Uterus (tissue), 4 donors: ENCODE measurements at places on chromosomes 12 and 14. TPM values are rescaled to one million over a fixed set of nuclear protein-coding genes. Genes with fewer than 3 reads are reported as not detected.

The AQP2 gene
- total RNA-seq = not detected

DNA sequence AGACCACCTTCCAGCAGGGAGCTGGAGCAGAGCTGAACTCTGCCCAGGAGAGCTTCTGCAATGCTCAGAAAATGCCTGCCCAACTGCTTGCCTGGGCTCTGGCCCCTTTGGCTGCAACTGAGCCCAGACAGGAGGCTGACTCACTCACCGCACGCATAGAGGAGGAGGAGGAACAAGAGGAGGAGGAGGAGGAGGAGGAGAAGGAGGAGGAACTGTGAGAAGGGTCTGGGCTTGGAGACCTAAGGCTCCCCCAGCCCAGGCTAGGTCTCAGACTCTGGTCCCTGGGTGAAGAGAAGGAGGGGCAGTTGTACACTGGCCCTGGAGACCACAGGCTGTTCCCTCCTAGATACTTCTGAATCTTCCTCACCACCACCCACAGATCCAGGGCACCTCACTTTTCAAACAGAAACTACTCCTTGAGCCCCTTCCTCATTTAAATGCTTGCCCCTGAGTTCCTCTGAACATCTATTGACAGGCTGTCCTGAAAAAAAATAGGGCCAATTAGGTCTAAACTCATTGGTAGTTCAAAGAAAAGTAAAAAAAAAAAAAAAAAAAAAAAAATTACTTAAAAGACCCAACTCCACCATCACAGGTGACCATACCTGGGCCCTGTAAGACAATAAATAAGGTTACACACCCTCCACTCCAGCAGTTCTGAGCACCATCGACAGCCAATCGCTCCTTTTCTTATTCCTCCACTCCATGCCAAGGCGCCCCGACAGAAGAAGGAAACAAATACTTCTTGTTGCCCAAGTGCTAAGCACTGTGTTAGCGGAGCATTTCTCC is 674 bp downstream of the VDR start:
- DNase-seq = peak; percentile 57

DNA sequence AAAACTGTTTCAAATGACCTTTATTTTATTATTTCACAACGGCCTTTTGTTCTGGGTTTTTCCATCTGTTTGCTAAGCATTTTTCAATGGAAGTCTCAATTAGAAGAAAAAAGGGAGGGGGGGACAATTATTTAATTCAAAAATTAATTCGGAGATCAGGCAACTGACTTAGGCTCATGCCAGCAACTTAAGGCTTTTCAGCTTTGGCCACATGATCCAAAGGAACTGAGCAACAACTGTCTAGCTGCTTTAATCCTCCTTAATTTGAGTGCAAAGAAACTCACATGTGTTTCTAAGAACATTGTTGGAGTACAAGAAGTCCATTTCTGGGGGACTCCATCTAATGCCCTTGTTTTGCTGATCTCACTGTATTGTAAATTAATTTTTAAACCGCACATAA is 188.0 kb downstream of the EXOC5 start:
- no peak for DNase-seq

- no peak for DNase-seq
These were observed 9.0 kb downstream of the DYNC1H1 start for GRCh38 chr14:101973356-101973755.

DNA sequence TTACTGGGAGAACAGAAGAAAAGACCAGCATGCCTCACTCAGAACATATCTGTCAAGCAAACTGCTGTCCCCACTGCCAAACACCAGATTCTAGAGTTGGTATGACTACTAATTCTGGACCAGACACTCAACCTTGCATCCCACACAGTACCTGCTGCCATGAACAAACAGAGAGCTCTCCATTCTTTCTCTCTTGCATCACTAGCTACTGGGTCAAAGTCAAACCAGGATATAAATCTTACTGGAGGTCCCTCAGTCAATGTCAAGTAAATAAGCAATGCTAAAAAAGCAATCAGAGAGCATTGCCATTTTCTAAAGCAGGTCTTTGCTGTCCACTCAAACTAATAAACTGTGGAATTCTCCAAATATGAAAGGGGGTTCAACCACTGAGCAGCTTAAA is 452.4 kb upstream of the SEL1L start:
- no peak for DNase-seq

DNA sequence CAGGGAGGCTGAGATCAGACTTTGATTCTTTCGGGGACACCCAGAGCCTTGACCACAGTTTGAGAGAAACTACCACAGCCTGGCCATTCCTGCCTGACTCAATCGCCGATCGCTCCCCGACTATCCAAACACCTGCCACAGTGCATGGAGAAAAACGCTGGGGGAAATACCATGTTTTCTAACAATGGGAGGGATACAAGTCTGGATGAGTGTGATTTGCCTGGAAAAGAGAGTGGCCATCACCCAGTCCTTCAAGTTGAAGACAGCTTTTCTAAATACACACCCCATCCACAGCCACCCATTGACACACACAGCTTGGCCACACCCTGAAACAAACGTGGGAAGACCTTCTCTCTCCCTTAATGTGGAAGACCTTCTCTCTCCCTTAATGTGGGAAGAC is 6.7 kb upstream of the VASH1 start:
- DNase-seq = no peak

- no peak for DNase-seq
These were observed 10.3 kb upstream of the LRP1-AS start for GRCh38 chr12:57157588-57158173.

DNA sequence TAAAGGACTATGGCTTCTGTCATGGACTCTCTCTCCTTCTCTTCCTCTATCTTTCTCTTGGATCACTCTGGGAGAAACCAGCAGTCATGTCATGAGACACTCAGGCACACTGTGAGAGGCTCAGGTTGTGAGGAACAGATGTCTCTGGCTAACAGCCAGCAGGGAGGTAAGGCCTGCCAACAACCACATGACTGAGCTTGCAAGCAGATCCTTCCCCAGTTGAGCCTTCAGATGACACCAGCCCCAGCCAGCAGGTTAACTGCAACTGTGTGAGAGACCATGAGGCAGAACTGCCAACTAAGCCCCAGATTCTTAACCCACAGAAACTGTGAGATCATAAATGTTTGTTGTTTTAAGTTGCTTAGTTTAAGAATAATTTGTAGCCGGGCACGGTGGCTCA is 90.6 kb downstream of the VCPKMT start:
- peak; percentile 31 for DNase-seq

GRCh38 chr14:105852378-105853088 is 326.1 kb downstream of the TMEM121 start:
- DNase-seq = no peak

The PTPRQ gene
- 1.0 TPM for total RNA-seq

DNA sequence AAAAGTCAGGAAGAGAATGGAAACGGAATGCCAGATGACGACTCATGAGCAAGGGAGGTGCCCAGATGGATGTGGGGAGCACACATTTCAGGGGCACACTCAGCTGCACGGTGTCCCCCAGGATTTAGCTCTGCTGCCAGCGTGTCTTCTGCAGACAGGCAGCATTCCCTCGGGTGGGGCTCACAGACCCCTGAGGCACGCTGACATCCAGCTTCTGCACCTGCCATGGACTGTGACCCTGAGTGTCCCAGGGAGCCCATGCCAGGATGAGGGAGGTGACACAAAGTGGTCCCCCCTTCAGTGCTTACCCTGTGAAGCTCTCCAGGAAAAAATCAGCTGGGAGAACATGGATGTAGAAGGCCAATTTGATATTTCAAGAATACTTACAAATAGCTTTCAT is 84.2 kb downstream of the PIWIL1 start:
- no peak for DNase-seq

GRCh38 chr14:97276573-97276972 is 479.4 kb downstream of the VRK1 start:
- DNase-seq = no peak

The BDKRB1 gene
- total RNA-seq = not detected

- DNase-seq = no peak
These were observed 2.8 kb upstream of the EML1 start for GRCh38 chr14:99790201-99790977.

The PYGL gene
- total RNA-seq = 15.4 TPM

DNA sequence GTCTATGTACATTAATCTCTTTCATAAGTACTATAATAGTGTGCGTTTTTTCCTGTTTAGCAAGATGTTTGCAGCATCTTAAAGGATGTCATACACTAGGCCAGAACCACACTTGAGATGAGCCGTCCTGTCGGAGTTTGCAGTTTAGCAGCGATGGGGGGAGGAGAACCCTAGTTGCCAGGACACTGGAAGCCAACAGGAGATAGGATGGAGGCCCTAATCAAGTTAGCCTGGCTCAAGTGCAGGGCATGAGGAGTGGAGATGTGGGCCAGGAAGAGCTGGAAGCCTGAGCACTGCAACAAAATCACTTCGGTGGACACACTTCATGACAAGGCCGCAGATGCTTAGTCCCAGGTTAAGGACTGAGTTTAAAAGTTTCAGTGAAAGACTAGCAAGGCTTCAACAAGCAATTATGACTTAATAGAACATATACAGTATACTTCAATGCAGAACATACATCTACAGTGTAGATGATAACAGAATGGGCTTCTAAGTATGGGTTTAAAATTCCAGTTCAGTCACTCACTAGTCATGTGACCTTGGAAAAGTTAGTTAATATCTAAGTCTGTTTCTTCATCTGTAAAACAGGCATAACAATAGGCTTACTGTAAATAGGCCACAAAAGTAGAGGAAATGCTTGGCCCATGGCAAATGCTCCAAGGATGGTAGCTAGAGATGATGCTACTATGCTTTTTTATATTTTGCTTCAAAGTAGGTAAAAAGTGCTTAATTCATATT is 77.1 kb downstream of the PTPN21 start:
- DNase-seq = no peak

GRCh38 chr12:94697631-94698030 is 47.3 kb upstream of the TMCC3 start:
- no peak for DNase-seq

GRCh38 chr12:124007826-124008570 is 35.0 kb downstream of the ZNF664 start:
- no peak for DNase-seq

DNA sequence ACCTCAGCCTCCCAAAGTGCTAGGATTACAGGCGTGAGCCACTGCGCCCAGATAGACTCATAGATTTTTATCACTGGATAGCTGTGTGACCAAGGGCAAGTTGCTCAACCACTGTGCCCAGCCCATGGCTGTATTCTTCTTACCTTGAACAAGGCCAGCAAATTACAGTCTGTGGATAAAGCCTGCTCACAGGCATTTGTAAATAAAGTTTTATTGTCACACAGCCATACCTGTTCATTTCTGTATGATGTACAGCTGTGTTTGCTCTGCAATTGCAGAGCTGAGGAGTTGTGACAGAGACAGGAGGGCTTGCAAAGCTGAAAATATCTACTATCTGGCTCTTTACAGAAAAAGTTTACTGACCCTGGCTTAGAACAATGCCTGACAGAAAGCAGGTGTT is 35.2 kb upstream of the LHX5 start:
- DNase-seq = no peak

The NEMP1 gene
- 17.8 TPM for total RNA-seq

DNA sequence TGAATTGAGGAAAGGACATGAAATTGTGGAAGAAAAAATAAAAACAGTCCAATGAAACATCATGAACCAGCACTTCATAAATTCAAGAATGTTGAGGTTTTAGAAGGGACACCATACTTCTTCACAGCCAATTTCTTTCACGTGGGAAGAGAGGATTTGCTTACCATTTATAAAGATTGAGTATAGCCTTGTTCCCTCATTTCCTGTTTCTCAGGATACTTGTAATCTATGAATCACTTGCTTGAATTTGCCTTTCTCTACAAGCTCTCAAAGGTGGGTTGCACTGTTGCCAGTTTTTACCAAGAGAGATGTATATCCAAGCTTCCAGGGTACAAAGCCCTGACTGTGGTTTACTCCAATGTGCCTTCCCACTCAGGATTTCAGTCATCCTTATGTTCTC is 116.1 kb downstream of the DUSP6 start:
- DNase-seq = no peak

- peak; percentile 21 for DNase-seq
These were observed 745 bp downstream of the TRHDE start for GRCh38 chr12:72272731-72273498.

DNA sequence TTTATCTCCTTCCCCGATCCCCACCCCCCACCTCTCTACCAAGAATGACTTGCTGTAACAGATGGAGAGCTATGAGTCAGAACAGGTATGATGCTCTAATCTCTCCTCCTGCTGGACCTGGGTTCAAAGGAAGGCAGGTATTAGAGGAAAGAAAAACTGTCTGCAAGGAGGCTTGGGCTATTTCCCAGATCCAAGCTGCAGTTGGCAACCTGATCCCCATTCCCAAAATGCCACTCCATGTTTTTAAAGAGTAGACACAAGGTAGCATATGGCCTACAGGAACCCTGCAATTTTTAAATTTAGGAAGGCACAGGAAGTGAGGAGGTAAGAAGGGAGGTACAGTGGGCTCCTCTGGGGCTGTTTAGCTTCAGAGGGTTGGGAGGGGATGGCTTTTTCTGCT is 33.0 kb downstream of the SRRM4 start:
- no peak for DNase-seq

The PSMB11 gene
- total RNA-seq = not detected

The CCDC38 gene
- total RNA-seq = not detected

- no peak for DNase-seq
These were observed 42.7 kb upstream of the NID2 start for GRCh38 chr14:52111583-52111982.

The CACNA1C gene
- total RNA-seq = 121 TPM

The NAV3 gene
- total RNA-seq = 12.8 TPM

- DNase-seq = no peak
These were observed 867.5 kb upstream of the TMEM132C start for GRCh38 chr12:127399451-127399850.

GRCh38 chr12:46547421-46548354 is 175.1 kb upstream of the SLC38A2 start:
- DNase-seq = no peak

- no peak for DNase-seq
These were observed 3.3 kb upstream of the KRT79 start for GRCh38 chr12:52837413-52837741.

DNA sequence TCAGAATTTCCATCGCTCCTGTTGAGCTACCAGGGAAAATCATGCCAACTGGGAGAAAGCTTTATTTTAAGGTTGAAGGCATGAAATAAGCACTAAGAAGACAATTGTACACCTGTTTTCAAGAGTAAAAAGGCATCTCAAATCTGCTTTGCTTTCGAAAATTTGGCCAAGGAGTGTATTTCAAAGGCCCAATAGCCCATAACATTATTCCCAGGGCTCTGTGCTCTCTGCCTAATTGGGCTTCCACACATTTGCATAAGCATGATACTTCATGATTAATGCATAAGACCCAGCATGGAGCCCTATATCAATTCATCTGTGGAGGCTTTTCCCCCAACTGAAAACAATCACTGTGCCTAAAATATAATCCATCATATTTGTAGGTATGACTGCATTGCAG is 258.5 kb downstream of the NOVA1 start:
- no peak for DNase-seq
